ENCODE measurements at places on chromosomes 4 and X.
A peak's percentile ranks its signal among the peaks of the same experiment; 100 is the strongest.

DNA sequence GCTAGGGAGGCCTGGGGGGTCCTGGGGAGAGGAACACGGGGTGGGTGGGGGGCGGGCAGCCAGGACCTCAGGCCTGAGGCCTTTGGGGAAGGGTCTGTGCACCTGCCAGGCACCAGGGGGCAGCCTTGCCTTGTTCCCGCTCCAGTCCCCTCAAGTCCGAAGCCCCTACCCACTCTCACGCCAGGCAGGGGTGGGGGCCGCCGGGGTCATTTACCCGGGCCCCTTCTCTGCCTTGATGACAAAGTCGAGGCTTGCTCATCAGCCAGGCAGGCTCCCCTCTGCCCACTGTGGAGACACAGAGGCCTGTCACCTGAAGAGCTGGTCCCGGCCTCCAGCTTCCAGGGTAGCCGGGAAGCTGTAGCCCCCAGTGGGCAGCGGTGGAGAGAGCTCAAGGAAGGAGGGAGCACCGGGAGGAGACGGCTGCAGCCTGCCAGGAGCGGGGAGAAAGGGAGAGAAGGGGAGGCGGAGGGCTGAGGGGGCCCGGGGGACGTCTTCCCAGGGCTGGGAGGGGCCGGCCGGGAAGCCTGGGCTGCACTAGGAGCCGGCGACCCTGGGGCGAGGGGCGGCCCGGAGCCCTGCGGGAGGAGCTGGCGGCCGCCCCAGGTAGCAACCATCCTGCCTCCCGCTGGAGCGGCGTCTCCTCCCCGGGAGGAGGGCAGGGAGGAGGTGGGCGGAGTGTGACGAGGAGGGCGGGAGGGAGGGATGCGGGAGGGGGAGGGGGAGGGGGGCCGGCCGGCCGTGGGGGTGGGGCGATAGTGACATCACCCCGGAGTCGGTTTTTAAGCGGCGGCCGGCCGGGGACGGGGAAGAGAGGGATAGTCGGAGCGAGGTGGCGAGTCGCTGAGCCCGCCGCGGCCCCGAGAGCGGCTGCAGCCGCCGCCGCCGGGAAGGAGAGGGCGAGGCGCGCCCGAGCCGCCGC lies at the start of gene SLC6A8:
Gene SLC6A8, plus strand, starts transcription at position 806 of the 919 bp plus-strand sequence. CDS start 649 bp downstream, outside the sequence.
- peak; percentile 12 for DNase-seq

GRCh38 chrX:39012621-39013111 lies 211.4 kb downstream of the MID1IP1 start:
- DNase-seq, result no peak

GRCh38 chr4:14644580-14645282 lies 357.6 kb upstream of the CPEB2 start:
- DNase-seq, result no peak

DNA sequence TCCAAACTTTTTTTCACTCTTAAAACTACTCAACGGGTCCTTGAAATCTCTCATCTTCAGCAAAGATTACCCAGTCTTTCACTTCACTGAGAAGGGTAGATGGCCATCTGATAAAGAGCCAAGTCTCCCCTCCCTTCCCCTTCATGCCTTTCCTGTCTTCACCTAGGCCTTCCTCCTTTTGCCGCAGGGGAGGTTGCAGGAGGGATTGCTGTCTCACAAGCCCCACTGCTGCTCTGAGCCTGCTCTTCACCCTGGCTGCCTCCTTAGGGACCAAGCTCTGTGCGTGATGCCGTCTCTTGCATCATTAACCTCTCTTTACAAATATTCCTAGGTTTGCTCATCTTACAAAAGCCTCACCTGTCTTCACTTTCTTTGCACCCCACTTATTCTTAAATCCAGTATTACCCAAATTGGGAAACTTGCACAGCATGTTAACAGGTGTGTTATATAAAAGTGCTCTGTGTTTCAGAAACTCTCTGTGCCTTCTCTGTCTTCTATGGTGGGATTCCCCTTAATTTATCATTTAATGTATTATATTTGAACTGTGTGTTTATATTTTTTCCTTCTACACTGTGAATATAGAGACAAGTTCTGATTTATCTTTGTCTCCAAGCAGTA lies 3.8 kb downstream of the ZFX start:
- no peak for DNase-seq

GRCh38 chr4:172202480-172203076 lies 389.4 kb downstream of the GALNTL6 start:
- no peak for DNase-seq

DNA sequence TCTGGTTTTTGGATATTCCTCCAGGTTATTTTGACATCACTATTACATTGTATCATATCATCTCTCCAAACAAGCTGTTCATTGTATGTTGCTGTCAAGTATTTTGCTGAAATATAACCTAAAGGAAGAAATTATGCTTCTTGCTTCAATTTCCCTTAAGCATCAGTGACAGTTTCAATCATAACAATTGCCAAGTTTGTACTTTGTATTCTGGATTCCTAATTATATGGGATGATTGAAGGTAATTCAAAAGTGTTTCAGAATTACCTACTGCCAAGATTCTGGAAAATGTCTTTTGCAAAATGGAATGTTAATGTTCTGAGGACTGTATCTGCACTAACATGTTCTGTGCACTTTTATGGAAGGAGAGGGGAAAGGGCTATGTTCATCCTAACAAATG lies 228.7 kb downstream of the PRDM5 start:
- DNase-seq, result no peak

- no peak for DNase-seq
Measured at GRCh38 chrX:15233416-15234015, 36.4 kb downstream of the ASB9 start.

DNA sequence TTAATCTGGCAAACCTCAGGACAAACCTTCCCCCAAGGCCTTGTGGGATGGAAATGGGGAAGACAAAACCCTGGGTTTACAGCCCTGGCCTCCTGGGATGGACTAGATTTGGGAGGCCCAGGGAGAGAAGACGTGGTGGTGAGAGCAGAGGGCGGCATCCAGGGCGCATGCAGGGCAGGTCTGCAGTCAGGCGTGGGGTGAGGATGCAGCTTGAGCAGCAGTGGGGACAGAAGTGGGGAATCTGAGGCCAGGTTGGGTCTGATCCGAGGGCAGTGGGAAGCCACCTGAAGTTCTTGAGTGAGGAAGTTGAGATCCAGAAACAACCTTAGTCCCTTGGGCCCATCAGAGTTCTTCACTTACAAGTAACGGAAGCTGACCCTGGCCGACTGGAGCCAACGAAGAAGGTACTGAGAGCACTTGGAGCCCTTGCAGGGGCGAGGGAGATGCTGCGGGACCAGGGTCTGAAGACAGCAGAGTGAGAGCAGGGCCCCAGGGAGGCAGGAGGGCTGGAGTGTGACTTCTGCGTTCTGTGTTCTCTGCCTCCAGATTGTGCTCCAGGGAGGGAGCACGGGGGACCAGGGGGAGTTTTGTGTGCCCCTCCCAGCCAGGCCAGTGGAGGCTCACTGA lies 42.0 kb upstream of the GPR78 start:
- DNase-seq, result no peak

- DNase-seq, result no peak
Measured at GRCh38 chr4:55348466-55348865, 2.4 kb downstream of the SRD5A3 start.

- DNase-seq, result no peak
Measured at GRCh38 chrX:13741695-13742094, 7.1 kb downstream of the OFD1 start.

DNA sequence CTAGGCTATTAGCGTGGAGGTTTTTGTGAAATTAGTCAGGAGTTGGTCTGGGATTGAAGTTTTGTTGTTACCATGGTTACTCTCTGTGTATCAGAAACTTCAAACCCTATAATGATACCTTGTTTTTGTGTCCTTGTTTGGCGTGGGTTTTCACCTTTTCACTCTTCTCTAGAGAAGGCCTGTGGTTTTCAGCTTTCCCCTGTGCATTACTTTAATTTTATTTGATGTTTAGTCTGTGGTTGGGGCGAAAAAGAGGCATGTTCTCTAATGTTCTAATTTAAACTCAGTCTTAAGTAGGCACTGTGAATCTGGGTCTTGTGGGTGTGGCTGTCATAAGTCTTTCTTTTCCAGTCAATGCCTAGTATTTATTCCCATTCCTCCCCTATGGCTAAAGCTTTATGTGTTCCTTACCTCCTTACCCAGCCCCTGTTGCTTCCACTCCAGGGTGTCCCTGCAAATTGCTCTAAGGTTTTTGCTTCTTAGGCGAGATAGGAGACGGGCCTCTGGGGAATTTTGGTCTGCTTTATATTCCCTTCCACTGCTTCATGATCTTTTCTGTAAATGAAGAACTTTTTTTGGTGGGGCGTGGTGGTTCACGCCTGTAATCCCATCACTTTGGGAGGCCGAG lies 326.3 kb upstream of the ZCCHC13 start:
- DNase-seq, result no peak

DNA sequence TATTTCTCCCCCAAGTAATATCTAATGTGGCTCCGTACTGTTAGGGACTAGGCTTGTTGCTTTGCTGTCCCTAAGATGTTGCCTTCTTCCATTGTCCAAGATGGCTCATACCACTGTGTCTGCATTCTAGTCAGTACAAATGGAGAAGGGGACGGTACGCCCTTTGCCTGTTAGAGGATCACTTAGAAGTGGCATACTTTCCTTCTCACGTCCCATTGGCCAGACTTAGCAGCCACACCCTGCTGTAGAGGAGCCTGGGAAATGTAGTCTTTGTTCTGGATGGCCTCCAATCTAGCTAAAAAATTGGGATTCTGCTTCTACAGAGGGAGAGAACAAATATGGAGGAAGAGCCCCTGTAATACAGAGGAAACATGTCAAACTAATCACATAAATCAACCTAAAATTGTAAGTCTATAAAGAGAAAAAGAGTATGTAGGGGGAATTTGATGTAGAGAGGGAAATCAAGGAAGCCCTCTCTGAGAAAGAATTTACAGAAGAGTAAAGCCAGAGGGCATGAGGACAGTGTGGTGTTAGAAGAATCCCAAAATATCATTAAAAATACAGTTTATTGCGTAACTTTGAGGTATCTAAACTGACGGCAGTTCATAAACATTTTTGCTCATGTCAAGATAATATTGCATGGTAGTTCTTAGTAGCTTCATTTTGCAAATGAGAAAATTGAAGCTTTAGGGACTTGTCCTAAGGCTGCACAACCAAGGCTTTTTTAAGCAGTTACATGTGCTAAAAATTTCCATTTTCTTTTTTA lies 15.1 kb downstream of the PRIMPOL start:
- DNase-seq, result no peak

DNA sequence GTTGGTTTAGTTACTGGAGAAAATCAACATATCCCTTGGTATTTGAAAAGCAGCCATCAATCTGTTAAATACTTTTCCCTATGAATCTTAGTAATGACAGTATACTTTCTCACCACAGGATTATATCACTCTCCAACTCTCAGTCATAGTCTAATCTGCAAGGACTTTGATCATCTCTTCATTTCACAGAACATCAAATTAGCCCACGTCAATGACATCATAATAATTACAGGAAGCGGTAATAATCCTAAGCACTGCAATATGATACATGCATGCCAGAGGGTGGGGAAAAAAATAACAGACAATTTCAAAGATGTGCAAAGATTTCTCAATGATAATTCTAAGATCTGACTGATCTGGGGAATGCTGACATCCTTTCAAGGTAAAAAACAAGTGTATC lies 404.1 kb downstream of the GPM6A start:
- no peak for DNase-seq

DNA sequence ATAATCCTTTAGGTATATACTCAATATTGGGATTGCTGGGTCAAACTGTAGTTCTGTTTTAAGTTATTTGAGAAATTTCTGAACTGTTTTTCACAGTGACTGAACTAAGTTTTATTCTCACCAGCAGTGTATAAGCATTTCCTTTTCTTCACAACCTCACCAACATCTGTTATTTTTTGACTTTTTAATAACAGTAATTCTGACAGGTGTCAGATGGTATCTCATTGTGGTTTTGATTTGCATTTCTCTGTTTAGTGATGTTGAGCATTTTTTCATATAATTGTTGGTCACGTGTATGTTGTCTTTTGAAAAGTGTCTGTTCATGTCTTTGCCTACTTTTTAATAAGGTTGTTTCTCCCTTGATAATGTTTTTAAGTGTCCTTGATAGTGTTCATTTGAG lies 112.6 kb downstream of the LINC00632 start:
- no peak for DNase-seq

GRCh38 chrX:69093960-69094871 lies 71.0 kb downstream of the PJA1 start:
- peak; percentile 2 for DNase-seq

DNA sequence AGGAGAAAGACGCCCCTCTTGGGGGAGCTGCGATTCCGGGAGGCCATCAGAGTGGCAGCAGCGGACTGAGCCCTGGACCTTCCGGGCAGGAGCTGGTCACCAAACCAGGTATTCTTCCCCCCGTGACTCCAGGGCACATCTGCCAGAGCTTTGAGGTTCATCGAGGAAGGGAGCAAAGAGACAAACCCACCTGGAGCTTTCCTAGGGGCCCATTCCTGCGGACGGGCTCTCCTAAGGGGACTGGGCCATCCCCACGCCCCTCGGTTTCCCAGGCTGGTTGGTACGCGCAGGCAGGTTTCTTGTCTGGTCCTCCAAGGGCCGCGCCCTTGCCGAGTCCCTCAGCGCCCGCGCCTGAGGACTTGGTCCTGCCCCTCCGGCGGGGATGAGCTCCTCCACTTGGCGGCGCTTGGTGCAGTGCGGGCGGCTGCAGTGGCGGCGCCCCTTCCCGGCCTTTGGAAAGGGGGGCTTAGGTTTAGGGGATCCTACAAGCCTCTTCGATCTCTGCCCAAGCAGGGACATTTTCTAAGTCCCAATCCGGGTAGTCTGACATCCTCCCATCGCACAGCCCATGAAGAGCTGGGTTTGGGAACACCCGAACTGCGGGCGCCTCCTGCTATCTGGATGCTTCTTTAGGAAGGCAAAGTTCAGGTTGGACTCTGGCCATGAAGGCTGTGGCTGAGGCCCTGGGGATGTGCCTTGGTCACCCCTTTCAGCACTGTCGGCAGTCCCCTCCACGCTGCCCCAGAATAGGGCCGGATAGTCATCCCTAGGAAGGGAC lies 538 bp downstream of the STBD1 start:
- DNase-seq, result no peak

GRCh38 chr4:16225167-16225862 lies 956 bp downstream of the TAPT1 start:
- no peak for DNase-seq

DNA sequence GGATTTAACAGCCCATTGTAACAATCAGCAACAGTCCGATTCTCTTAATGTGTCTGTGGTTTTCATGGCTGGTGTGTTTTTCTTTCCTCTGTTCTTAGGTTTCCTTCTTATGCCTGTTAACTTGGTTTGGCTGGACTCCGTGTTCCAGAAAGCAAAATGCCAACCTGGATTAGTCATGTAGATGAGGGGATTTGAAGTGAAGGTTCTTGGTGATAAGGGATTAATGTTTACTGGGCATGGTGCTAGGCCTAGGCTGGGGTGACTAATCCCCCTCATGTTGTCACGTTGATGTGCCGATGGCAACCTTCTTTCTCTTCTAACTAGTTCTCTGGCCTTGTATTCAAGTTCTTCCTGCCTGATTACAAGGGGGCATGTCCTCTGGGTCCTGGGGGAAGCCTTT lies 85.9 kb downstream of the REPS2 start:
- no peak for DNase-seq

GRCh38 chr4:119536572-119537528 lies 91.8 kb downstream of the PDE5A start:
- DNase-seq, result no peak

- DNase-seq, result no peak
Measured at GRCh38 chrX:39750848-39751247, 346.9 kb downstream of the BCOR start.

All from activated CD4-positive, alpha-beta T cell treated with anti-CD3 and anti-CD28 coated beads, Interleukin-2, amount 50 U/mL, for 4 hours (primary cell).